Cerebellum (tissue), 4 donors: ENCODE measurements at places on chromosomes 3 and 15. TPM values are rescaled to one million over a fixed set of nuclear protein-coding genes. Genes with fewer than 3 reads are reported as not detected.

LRRC34 gene
- 21.1 TPM for total RNA-seq

TGFBR2 gene
- 12.1 TPM for total RNA-seq

GRCh38 chr3:22319446-22319845 is 568.4 kb upstream of the ZNF385D start:
- DNase-seq = no peak

DNA sequence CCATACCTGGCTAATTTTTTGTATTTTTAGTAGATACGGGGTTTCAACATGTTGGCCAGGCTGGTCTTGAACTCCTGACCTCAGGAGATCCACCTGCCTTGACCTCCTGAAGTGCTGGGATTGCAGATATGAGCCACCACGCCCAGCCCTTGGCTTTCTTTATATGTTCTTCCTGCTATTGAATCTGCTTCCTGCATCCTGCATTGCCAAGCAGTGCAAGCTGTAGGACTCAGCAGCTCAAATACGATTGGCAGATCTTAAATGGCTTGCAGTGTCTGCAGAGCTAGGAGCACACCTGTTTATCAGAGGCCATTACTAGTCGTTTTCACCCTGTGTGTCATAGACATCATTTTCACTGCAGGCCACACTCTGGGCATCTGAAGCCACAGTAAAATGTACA is 426.2 kb upstream of the PPP2R3A start:
- DNase-seq = no peak

GRCh38 chr15:95400428-95400827 is 930.1 kb upstream of the NR2F2 start:
- no peak for DNase-seq

DNA sequence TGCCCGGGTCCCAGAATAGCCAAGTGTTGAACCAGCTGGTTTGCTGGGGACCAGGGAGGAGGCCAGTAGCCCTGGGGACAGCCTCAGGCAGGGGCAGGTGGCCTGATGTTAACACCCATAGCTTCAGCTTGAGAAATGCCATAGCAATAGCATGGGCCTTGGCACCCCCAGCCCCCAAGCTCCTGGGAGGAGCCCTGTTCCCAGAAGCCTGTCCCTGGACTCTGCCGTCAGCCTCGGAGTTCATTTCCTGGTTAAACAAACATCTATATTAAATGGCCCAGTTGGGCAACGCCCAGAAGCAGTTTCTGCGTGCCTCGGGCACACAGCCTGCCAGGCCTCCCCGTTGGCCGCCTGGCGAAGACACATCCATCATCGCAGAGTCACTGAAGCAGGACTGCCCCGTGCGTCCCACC is 58.2 kb downstream of the FGD5 start:
- DNase-seq = no peak

AGTR1 gene
- 7.1 TPM for total RNA-seq

DNA sequence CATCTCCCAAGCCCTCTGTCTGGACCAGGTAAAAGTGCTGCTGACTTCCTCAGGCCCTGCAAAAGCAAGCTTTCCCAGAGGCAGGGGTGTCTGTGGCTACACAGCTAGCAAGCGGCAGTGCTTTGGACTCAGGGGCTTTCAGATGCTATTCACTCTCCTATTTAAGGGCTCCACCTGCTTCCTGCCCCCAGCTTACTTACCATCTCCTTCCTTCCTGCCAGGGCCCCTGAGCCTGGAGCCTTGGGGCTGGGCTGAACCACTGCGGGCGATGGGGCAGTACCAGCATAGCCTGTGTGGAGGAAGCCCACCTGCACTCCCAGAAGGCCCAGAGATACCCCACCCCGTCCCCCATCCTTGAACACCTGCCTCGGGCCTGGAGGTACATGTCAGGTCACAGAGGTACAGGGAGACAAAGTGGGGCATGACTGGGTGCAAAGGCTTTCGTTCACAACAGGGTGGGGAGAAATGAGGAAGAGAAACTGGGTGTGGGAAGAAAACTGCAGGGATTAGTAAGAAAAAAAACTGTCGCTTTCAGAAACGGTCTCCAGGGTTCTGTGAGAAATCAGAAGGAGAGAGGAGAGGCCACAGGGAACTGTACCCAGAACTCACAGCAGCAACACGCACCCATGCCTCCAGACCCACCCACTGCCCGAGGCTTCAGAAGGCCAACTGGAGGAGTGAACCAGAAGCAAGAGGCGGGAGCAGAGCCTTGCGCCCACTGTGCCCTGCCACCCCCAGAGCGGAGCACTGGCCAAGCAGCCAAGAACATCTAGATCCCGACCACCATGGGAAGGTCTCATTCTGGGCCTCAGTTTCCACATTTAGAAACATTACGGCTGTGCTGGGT is 49.5 kb downstream of the CCDC12 start:
- no peak for DNase-seq
